Fibroblast of lung (primary cell): ENCODE measurements at places on chromosomes 3 and 15. TPM values are rescaled to one million over a fixed set of nuclear protein-coding genes. Genes with fewer than 3 reads are reported as not detected.

CYP11A1 gene
- total RNA-seq: 0.33 and 0.51 TPM in 2 replicates

CCR9 gene
- total RNA-seq: not detected in 2 replicates

CSPG5 gene
- under 0.01 and 0.17 TPM in 2 replicates for total RNA-seq

CACNA2D2 gene
- under 0.01 TPM in 1 of 2 replicates, not detected in the other for total RNA-seq

PRTG gene
- 2.1 and 4.0 TPM in 2 replicates for total RNA-seq

CPN2 gene
- not detected in 2 replicates for total RNA-seq

THAP10 gene
- 2.3 and 5.0 TPM in 2 replicates for total RNA-seq

CD276 gene
- total RNA-seq: 65.7 and 88.5 TPM in 2 replicates

CCDC13 gene
- total RNA-seq: 0.51 and 0.66 TPM in 2 replicates

IL17RD gene
- total RNA-seq: 1.8 and 2.1 TPM in 2 replicates

RBP2 gene
- not detected in 2 replicates for total RNA-seq

FBXW12 gene
- not detected in 2 replicates for total RNA-seq

RNF111 gene
- total RNA-seq: 12.6 and 19.3 TPM in 2 replicates

COPS2 gene
- 92.2 and 103 TPM in 2 replicates for total RNA-seq

ARRDC4 gene
- total RNA-seq: 24.7 and 39.8 TPM in 2 replicates

CDAN1 gene
- total RNA-seq: 8.9 and 9.5 TPM in 2 replicates

OSTN gene
- 2.6 and 31.9 TPM in 2 replicates for total RNA-seq

TMEM158 gene
- 79.4 and 125 TPM in 2 replicates for total RNA-seq

PLSCR4 gene
- total RNA-seq: 25.7 and 36.7 TPM in 2 replicates
